Mucosa of descending colon (tissue), 3 donors: ENCODE measurements at places on chromosomes 3 and 15.

DNA sequence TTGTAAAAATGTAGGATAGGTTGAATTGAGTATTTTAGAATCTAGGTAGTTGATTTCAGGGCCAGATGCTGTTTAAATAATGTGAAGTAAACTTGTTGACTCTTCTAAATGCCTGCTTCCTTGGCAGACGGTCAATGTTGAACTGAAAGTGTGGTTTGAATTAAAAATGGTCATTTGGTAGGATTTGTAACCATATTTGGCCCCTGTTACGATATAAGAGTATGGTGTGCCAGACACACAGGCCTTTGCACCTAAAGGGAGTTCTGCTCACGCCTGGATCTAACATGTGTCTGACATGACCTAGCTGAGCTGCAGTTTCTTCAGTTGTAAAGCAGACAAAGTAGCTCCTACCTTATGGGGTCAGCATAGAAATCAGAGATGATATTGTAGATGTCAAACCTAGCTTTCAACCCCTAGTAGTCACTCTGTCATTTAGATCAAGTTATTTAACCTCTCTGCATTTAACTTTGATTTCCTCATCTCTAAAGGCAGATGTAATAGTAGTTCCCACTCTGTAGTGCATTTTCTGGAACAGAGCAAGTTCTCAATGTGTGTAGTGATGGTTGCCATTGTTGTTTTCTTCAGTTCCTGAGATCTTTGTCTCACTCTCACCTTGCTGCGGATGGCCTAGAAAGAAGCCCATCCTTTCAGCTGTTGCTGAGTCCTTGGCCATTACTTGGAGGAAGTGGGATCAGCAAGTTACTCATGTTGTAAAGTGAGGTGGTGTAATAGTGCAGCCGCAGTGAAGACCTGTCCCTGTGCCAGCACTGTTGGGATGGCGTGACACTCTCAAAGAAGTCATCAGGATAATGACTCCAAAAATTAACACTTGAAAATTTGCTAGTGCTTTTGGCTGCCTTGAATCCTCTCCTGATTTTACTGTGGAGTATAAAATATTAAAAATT is 90.2 kb downstream of the GHSR start:
- DNase-seq: no peak

DNA sequence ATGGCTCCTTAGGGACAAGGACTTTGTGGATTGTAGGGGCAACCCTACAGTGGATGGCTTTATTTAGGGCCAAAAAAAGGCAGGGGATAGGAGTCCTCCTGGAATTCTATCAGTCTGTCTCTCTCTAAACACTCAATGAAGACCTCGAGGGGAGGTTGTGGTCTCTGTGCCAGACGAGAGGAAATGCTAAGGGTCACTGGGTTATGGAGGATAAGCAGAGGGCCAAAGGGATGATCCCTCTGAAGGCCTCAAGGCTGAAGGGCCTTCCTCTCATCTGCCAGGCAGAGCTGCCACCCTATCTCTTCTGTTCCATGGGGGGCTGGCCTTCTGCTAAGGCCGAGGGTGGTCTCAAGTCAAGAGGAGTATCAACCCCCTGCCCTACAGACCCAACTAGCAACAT is 27.0 kb downstream of the PLXNB1 start:
- no peak for DNase-seq

DNA sequence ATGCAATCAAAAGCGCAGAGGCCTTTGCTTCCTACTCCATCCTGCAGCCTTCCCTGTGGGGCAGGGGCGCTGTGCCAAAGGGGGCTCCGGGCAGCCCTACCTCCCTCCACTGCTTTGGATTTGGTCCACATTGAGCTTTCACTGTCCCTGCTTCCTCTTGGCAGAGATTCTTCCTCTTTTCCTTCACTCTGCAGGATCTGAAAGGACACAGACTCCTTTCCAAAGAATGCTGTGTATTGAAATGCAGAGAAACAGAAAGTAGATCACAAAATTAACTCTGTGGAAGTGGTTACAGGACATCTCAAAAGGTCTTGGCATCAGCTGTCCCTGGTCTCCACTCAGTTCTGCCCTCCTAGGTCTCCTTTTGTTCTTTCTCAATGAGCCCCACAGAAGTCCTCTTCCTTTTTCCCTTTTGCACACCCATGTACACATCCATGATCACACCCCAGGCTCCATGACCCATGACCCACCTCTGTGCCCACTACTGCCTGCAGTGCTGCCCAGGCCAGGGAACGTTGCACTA is 64.1 kb downstream of the CCR1 start:
- no peak for DNase-seq

- no peak for DNase-seq
Measured at GRCh38 chr3:5429517-5429890, 242.0 kb downstream of the EDEM1 start.

- peak; percentile 26 for DNase-seq
Measured at GRCh38 chr15:101528917-101529299, 39.4 kb upstream of the PCSK6 start.

GRCh38 chr3:41115069-41115468 is 84.2 kb upstream of the CTNNB1 start:
- DNase-seq: no peak

- no peak for DNase-seq
Measured at GRCh38 chr3:179418610-179419009, 32.7 kb downstream of the GNB4 start.

- no peak for DNase-seq
Measured at GRCh38 chr3:10437272-10437994, 68.0 kb downstream of the ATP2B2 start.

DNA sequence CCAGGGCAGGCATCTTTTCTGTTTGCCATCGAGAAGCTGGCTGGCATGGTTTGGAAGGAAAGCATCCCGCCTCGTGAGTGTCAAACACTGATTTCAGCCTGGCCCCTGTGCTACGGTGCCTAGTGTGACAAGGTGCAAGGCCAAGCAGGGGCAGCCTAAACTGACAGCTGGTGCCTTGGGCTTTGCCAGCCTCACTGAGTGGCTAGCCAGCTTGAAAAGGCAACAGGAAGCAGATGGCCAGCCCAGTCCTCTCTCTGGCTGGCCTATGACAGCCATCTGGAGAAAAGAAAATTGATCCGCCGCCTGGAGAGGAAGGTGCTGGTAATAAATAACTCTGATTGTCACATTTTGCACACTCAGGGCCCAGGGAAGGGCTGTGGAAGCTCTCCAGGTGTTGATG is 52.2 kb downstream of the C3orf85 start:
- DNase-seq: no peak

DNA sequence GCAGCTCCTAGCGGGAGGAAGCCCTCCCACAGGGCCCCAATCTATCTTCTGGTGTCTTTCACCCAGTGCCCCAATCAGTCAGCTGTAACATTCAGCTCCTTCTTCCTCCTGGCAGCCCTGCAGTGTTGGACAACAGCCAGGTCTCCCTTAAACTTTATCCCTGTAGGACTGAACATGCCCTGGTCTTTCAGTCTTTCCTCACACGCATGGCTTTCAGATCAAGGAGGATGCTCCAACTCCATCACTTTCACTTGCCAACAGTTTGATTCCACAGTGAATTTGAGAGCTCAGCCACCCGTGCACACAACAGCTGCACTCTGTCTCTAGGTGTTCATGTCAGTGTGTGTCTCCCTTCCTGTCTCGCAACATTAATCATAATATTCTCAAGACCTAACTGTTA is 28.5 kb upstream of the LRRC34 start:
- no peak for DNase-seq

GRCh38 chr3:177590826-177591225 is 393.5 kb upstream of the TBL1XR1 start:
- no peak for DNase-seq

DNA sequence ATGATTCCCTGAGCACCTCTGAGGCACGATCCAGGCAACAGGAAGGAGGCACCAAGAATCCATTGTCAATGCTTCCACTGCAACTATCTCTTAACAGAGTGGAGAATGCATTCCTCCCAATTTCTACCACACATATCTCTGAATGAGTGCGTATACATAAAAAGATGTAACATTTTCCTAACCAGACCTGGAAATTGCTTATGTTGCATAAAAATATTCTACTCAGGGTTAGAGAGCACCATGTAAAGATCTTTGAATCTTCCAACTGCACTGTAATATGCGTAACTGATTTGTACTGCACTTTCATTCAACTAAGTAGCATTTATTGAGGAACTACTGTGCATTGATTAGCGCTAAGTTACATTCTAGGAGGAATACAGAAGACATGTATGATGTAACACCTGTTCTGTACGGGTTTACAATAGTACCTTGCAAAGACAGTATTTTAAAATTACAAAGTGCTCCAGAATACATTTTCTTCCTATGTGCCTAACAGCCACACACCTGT is 237.8 kb downstream of the EBLN2 start:
- DNase-seq: no peak

DNA sequence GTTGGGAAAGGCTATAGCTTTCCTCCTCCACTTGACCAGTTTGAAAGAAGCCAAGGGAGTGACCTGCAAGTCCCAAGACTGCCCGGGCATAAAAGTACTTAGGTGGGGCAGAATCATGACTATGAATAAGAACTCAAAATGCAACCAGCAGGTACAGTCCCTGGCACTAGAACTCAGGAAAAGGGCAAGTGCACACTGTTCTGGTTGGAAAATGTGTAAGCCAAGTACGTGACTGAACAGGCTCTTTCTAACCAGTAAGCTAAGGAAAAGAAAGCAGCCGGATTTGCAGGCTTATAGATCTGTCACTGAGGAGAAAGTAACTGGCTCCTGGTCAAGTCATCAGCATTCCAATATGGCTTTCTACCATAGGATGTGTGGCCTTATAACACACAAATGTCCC is 101.2 kb upstream of the SLC4A7 start:
- DNase-seq: no peak

GRCh38 chr3:106440672-106441071 is 571.9 kb upstream of the CBLB start:
- no peak for DNase-seq

DNA sequence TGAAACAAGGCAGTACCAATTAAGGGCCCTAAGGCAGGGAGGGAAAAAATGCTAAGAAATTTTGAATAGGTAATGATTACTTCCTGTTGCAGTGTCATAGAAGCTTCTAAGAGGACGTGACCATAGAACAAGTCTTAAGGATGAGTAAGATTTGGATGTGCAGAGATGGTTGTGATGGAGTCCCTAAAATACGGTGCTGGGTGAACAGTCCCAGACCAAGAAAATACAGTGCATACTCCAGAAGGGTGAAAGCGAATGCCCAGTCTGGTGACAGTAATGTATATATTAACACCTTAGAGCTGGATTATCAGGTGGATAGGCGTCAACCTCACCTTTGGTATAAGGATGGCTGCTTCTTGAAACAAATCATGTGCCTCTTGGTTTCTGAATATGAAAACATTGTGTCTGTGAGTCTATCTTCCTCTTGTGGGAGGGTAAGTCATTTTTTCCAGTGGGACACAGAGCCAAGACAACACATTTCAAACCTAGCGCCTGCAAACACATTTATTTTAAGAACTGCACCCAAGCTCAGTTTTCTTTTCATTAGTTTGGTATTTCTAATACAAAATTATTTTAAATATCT is 101.2 kb upstream of the TP63 start:
- DNase-seq: no peak

GRCh38 chr3:67437090-67437489 is 217.3 kb downstream of the SUCLG2 start:
- no peak for DNase-seq

- DNase-seq: no peak
Measured at GRCh38 chr3:155646669-155647068, 98.2 kb downstream of the PLCH1 start.

DNA sequence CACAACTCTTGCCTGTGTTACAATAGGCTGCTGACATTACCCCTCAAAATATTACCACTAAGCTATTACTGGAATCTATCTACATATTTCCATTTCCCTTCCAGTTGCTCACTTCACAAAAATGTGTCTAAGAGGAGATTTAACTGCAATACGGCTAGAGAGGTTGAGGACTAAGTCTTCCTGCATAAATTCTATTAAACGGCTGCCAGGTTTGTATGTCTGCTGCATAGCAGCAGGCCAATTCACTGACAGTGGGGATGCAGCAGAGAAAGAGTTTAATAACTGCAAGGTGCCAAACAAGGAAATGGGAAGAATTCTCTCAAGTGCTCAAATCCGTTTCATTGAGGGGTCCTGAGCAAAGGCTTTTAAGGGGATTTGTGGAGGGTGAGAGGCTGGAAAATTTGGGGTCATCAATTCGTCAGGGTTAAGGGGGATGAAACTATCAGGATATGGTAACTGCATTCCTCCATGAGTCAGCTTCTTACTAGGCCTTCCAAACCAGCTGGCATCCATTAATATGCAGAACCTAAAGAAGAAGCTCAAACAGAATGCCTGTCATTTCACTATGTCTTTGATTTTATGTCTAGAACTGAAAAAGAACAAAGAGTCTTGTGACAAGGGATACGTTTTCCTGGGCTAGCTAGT is 675.6 kb downstream of the TBL1XR1 start:
- DNase-seq: no peak

GRCh38 chr3:111531446-111531845 is 10.6 kb upstream of the CD96 start:
- DNase-seq: no peak

- DNase-seq: no peak
Measured at GRCh38 chr3:60277361-60277800, 973.9 kb downstream of the FHIT start.
